ENCODE measurements at places on chromosomes 3 and 15.

DNA sequence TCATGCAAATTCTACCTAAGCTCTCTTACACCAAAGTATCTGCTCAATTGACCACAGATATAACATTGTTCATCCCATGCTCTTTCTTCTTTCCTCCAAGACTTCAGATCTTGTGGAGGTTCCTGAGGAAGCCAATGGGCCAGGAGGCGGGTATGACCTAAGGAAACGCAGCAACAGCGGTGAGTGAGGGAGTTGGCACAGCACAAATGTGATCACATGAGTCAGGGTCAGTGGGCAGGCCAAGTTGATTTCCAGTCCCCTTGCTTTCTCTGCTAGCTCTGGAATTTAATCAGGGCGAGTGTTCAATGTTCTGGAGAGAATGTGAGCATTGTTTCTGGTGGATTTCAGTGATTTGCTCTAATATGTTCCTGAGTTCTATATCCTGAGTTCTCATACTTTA is 112.7 kb downstream of the STAC start:
- no peak for DNase-seq

- DNase-seq = no peak
Observed at GRCh38 chr3:61645148-61645547, 83.8 kb downstream of the PTPRG start.

GRCh38 chr15:81332326-81332725 is 8.4 kb upstream of the STARD5 start:
- DNase-seq = no peak

GRCh38 chr15:85854345-85855097 is 59.8 kb upstream of the KLHL25 start:
- no peak for DNase-seq

- no peak for DNase-seq
Observed at GRCh38 chr3:149019580-149019979, 28.2 kb downstream of the GYG1 start.

- DNase-seq = no peak
Observed at GRCh38 chr3:174651951-174652350, 207.2 kb upstream of the NAALADL2 start.

GRCh38 chr3:32471246-32471645 is 31.4 kb downstream of the CMTM6 start:
- DNase-seq = no peak

- no peak for DNase-seq
Observed at GRCh38 chr3:138197524-138197923, 10.4 kb downstream of the ARMC8 start.

- DNase-seq = no peak
Observed at GRCh38 chr3:42505128-42505848, 2.8 kb downstream of the VIPR1 start.

DNA sequence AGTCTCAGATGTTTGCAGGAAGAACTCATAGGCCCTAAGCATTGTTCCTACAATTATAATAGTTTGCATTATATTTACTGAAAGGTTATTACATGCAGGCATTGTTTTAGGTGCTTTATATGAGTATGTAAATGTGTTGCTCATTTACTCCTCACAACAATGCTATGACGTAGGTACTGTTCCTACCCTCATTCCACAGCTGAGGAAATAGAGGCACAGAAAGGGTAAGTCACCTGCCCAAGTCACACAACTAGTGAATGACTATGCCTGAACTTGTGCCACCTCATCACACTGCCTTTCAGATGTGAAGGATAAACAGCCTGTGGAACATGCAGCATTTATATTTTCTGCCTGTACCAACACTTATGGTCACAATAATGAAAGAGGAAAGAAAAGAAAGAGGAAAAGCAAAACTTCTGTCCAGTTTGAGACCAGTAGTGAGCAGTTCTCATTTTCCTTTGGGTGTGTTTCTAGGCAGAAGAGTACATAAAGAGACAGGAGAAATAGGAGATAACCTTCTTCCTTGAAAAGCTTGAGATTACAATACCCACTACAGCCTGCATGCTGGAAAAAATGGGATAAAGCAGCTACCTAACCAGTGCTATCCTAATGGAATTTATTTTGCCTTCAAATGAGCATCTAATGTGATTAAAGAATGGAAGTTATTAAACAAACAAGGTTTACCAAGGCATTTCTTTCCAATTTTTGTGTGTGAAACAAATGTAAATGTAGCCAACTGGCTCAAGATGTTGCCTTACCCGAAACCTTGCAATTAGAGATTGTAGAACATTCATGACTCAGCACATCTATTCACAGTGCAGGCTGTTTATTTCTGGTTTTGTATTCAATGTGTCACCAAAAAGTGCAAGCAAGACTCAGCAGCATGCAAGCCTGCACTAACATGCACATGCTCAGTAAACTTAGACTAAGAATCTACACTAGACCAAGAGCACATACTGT is 20.5 kb upstream of the ENTPD3 start:
- no peak for DNase-seq

GRCh38 chr3:63094642-63095408 is 183.3 kb upstream of the SYNPR start:
- DNase-seq = no peak

- no peak for DNase-seq
Observed at GRCh38 chr3:58419780-58420507, 13.7 kb downstream of the PDHB start.

GRCh38 chr15:56798639-56799038 is 65.3 kb upstream of the ZNF280D start:
- DNase-seq = no peak

- no peak for DNase-seq
Observed at GRCh38 chr3:31754575-31755278, 222.0 kb downstream of the STT3B start.

- no peak for DNase-seq
Observed at GRCh38 chr15:79562403-79562815, 130.3 kb downstream of the MINAR1 start.

DNA sequence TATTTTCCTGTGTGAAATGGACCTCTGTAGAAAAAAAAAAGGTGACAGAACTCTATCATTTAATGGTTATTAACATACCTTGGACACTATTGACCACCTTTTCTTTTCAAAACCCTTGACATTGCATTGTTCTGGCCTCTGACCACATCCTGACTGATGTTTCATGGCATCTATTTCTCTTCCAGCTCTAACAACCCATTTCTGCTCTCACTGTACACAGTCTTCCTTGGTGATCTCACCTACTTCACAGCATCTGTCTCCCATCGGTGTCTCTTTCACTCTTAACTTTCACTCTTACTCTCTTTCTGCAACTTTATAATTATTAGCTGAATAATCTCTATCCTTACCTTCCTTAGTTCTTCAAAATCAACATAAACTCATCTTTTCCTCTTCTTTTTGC is 217.4 kb upstream of the CD96 start:
- no peak for DNase-seq

GRCh38 chr3:69448877-69449276 is 63.0 kb upstream of the FRMD4B start:
- DNase-seq = no peak

GRCh38 chr15:66658044-66658443 is 44.0 kb upstream of the SMAD6 start:
- no peak for DNase-seq

GRCh38 chr3:41405466-41405865 is 206.2 kb downstream of the CTNNB1 start:
- no peak for DNase-seq

DNA sequence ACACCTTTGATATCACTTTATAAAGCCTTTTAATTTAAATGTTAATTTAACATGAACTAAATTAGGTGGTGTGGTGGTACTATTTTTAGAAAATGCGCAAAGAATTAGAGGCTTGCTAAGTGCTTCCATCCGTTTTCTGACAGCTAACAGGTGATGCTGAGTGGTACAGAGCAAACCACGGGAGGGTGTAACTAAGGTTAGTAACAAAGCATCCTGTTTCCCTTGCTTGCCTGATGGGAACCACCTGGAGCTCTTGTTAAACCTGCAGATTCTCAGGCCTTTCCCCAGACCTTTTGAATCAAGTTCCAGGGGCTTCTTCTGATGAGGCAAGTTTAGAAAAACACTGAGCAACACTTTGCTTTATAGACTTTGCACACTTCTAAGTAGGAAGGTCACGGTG is 101.0 kb downstream of the ATG7 start:
- DNase-seq = no peak

- DNase-seq = no peak
Observed at GRCh38 chr3:28139967-28140634, 101.3 kb upstream of the CMC1 start.

- no peak for DNase-seq
Observed at GRCh38 chr3:112746675-112747280, 99.9 kb downstream of the CD200R1L start.

DNA sequence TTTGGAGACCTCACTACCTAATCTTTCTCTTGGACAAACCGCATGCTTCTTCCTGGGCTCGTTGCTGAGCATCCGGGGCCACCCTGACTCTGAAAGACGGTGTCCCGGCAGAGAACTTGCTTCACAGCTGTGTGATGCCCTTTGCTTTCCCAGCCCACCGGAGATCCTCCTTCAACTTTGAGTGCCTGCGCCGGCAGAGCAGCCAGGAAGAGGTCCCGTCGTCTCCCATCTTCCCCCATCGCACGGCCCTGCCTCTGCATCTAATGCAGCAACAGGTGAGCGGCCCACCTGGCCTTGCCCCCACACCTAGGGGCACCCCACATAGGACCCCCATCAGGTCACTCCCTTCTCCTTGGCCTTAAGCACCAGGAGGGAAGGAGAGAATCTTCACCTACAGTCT is 37.7 kb downstream of the CHDH start:
- no peak for DNase-seq

DNA sequence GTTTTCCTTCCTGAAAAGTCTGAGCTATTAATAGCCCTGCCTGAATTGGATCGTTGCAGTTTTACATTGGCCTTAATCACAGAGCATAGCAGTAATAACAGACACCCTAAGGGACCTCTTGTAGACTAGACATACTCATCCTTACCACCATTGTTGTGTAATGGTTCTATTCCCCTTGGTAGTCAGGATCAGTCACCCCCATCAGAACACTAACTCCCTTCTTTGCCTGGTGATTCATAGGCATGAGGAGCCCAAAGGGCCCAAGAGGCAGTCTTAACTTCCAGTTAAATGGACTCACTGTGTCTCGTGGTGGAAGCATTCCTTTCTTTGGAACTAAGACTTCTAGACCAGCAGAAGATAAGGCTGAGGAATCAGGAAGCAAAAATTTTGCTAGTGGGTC is 20.2 kb downstream of the CGGBP1 start:
- no peak for DNase-seq

DNA sequence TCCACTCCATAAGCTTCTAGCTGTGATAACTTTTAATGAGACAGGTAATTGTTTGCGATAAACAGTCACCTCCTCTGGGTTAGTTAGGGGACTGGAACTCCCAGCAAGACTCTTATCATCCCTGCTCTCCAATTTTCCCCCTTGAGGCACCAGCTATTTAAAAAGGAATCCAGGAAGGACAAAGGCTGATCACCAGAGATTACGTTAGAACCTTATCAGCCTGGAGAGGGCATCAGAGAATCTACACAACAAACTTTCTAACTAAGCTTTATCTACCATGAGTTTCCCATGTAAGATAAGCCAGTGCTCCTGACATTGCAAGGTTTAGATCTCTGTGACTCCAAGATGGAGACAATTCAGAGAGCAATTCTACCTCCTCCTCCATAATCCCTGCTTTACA is 31.3 kb downstream of the GPR176 start:
- no peak for DNase-seq

- no peak for DNase-seq
Observed at GRCh38 chr3:16362770-16363169, 97.8 kb downstream of the OXNAD1 start.

GRCh38 chr3:11392860-11393114 is 120.6 kb downstream of the ATG7 start:
- no peak for DNase-seq

DNA sequence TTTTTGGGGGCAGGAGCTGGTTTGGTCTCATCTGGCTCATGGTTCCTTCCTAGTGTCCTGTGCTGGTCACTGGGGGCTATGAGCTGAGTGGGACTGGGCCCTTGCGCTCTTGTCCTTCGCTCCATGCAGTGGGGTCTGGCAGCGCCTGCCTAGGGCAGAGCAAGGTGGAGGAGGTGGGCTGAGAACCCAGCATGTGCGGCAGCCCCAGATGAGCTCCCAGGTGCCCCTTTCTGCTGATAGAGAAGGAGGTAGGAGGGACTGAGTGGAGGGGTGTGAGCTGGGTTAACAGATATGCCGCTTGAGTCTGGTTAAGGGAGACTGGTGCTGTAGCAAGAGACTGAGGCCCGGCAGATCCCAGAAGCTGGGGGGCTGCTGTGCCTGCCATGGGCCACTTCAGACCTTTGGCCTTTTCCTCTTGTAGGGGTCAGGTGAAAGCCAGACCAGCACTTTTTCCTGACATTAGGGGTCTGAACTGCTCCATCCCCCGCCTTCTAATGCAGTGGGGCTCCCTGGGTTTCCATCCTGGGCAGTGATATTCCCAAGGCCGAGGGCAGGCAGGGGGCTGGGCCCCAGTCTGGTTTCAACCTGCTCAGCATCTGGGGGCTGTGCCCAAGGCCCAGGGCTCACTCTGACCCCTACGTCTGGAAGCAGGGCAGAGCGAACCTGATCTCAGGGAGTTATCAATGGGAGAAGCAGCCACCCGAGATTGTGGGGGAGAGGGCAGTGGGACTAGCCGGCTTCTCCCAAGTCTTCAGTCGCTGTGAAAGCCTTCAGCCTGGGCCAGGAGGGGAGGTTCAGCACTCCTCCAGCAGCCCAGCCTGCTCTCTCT is 62.9 kb upstream of the PRR23C start:
- DNase-seq = no peak

Data from activated gamma-delta T cell (primary cell).